ENCODE measurements at places on chromosomes 2 and 18.

- no peak for DNase-seq
Measured at GRCh38 chr18:45834306-45834705, 8.8 kb downstream of the SIGLEC15 start.

GRCh38 chr2:88687384-88687783 lies 4.1 kb upstream of the RPIA start:
- DNase-seq, result no peak

- DNase-seq, result no peak
Measured at GRCh38 chr2:240296476-240297255, 138.8 kb upstream of the GPC1 start.

GRCh38 chr2:215530191-215530968 lies 94.5 kb upstream of the FN1 start:
- DNase-seq, result no peak

GRCh38 chr2:16134436-16135165 lies 194.3 kb downstream of the MYCN start:
- DNase-seq, result no peak
